Parietal lobe (tissue), 2 donors: ENCODE measurements at places on chromosomes 11 and 22. TPM values are rescaled to one million over a fixed set of nuclear protein-coding genes. Genes with fewer than 3 reads are reported as not detected.

Gene MS4A3
- not detected for total RNA-seq

Gene CLTCL1
- 18.2 TPM for total RNA-seq

Gene DDX25
- 23.2 TPM for total RNA-seq

Gene OR6T1
- not detected for total RNA-seq

Gene SLC22A12
- not detected for total RNA-seq

Gene CRYBB2
- total RNA-seq: not detected

Gene GUCY1A2
- total RNA-seq: 186 TPM

Gene TIGD3
- 3.8 TPM for total RNA-seq

Gene KMT5B
- total RNA-seq: 164 TPM

Gene MPPED1
- 461 TPM for total RNA-seq

Gene SHANK2
- 99.2 TPM for total RNA-seq

Gene CDC42EP2
- 9.4 TPM for total RNA-seq

Gene SAA2
- not detected for total RNA-seq

Gene FUT4
- 9.7 TPM for total RNA-seq

Gene GGTLC3
- not detected for total RNA-seq

Gene OR5AS1
- total RNA-seq: not detected

Gene OSM
- total RNA-seq: not detected

Gene CYP2D6
- total RNA-seq: 7.2 TPM

Gene TBX10
- total RNA-seq: not detected

Gene ELMOD1
- total RNA-seq: 127 TPM

Gene VWCE
- total RNA-seq: 7.2 TPM

Gene SOX6
- 68.9 TPM for total RNA-seq

Gene EHF
- total RNA-seq: not detected

Gene MMP8
- not detected for total RNA-seq

Gene ACTN3
- not detected for total RNA-seq

Gene FAM76B
- 93.3 TPM for total RNA-seq

Gene RHOD
- total RNA-seq: not detected

Gene KCNQ1OT1
- 17.2 TPM for total RNA-seq

Gene KCNJ11
- 12.2 TPM for total RNA-seq

Gene GRIA4
- total RNA-seq: 141 TPM

Gene KRTAP5-1
- total RNA-seq: not detected

Gene CDC42EP1
- 2.5 TPM for total RNA-seq

Gene POU2AF1
- total RNA-seq: not detected

Gene CRYAB
- total RNA-seq: 16.0 TPM

Gene H19
- total RNA-seq: 2.8 TPM

Gene PES1
- 61.7 TPM for total RNA-seq

Gene HOATZ
- total RNA-seq: 1.3 TPM

Gene ALG9
- 113 TPM for total RNA-seq

Gene RRP8
- 25.7 TPM for total RNA-seq

Gene SLC22A6
- 1.3 TPM for total RNA-seq

Gene OR6A2
- 2.2 TPM for total RNA-seq

Gene GLYATL2
- 3.4 TPM for total RNA-seq

Gene OR9G1
- not detected for total RNA-seq

Gene PANX2
- total RNA-seq: 4.7 TPM

Gene SYCE3
- not detected for total RNA-seq

Gene OR51B2
- total RNA-seq: 2.2 TPM

Gene LMF2
- total RNA-seq: 22.2 TPM

Gene SNX32
- total RNA-seq: 20.7 TPM

Gene ANKK1
- not detected for total RNA-seq

Gene ARHGAP1
- 36.0 TPM for total RNA-seq

Gene PATE2
- total RNA-seq: 1.9 TPM

Gene OR2AT4
- total RNA-seq: not detected

Gene OR5B21
- total RNA-seq: not detected

Gene MOGAT2
- total RNA-seq: not detected

Gene SYT8
- total RNA-seq: not detected
